AG09319 (cell line): ENCODE measurements at places on chromosomes 12 and 14.

- no peak for DNase-seq
These were observed 481 bp downstream of the REC8 start for GRCh38 chr14:24172261-24172860.

- no peak for DNase-seq
These were observed 268 bp downstream of the NDUFB1 start for GRCh38 chr14:92121207-92121669.

- no peak for DNase-seq
These were observed 11.5 kb upstream of the NUP107 start for GRCh38 chr12:68675101-68675842.

DNA sequence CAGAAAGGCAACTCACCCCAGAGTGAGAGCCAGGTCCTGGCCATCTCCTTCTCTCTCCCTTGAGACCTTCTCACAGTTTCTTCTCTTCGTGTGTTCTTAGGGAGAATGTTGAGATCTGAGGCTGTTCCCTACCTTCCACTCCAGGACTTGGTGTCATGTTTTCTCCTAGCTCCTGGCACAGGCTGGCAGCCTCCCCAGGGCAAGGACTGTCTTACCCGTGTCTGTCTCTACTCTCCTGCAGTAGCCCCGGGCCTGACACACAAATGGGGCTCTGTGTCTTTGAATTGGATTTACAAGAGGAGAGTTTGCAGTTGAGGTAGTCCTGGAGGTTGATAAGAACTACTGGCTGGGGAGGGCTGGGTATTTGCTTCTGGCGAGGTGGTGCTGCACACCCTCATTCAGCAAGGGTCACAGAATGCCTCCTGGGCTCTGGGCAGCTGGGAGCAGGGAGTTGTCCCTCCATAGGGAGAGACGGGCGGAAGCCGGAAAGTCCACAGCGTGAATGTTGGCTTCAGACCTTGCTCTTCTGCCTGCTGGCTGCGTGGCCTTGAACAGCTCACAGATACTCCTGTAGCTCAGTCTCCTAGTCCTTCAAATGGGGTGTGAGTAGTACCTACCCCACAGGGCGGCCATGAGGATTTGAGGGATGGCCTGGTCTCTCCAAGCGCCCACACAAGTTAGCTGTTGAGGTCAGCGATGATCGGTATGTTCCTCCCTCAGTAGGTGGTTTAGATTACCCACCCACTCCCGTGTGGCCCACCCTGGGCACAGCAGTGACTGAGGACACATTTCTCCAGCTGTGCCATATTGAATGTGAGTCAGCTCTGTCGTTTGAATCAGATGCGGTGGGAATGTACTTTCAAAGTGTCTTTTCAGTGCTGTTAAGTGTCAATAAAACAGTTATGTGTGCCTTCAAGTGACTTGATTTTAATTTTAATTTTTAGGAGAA lies 10.2 kb downstream of the EP400 start:
- no peak for DNase-seq

DNA sequence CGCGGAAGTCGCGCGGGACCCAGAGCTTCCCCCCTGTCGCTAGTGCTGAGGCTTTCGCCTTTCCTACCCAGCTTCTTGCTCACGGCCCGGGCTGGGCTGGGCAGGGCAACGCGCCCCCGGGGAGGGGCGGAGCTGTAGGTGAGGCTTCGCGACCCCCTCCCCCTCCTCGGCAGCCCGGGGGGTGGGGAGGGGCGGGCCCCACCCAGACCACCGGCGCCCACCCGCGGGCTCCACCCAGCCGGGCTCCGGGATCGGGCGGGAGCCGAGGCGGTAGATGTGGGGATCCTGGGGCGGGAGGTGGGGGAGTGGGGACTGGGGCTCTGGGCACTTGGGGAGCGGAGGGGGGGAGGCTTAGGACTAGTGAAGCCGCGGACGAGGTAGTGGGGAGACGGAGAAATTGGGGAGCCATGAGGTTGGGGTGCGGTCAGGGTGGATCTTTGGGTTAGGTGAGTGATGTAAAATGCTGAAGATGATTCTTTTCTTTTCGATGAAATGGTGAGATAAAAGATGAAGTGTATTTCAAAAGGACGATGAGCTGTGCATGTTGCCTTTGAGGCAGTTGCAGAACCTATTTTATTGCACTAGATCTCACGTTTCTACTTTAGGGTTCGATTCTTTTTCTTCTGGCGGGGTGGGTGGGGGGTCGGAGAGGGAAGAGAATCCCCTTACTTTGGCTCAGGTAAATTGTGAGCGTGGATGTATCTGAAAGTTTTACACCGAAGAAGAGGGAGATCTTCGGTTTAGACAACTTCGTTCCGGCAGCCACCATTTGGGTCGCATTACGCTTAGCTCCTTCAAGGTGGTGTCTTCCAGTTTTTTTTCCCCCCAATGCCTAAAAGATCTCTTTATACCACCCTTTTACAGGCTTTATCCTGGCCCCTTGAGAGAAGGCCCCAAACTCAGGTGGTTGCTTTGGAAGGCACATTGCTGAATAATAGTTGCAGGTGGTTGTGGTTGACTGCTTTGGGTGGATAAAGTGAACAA lies 619 bp downstream of the ERC1 start:
- DNase-seq: no peak

DNA sequence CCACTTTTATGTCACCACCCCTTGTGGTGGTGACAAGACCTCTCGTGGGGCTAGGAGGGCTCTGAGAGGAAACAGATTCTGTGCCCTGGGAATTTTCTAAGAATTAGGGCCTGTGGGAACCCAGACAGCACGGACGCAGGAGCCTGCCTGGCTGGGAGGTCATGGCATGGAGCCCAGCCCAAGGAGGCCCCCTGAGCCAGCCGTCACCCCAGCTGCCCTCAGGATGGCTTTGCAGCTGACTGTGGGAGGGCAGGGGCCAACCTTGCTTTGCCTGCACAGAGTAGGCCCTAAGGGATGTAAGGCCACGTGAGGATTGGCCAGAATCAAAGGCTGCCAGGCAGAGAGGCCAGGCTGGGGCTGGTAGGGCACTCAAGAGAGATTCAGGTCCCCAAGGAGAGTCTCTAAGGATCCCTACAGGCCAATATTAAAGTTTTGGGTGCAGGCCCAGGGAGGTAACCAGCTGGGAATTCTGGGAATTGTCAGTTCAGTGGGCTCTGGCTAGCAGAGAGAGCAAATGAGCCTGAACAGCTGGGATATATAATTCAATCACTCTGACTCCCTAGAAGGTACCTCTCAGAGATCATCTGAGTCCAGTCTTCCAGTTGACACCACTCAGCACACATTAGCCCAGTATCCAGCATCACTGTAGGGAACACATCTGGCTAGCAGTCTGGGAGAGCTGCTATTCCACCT lies 6.4 kb downstream of the LTBP2 start:
- no peak for DNase-seq

- no peak for DNase-seq
These were observed 24.4 kb downstream of the BRI3BP start for GRCh38 chr12:125017801-125018200.

- no peak for DNase-seq
These were observed 209.2 kb downstream of the PPM1H start for GRCh38 chr12:62725781-62726180.

- no peak for DNase-seq
These were observed 267.2 kb downstream of the PAWR start for GRCh38 chr12:79423560-79423959.

GRCh38 chr12:67892259-67893021 lies 96.8 kb upstream of the IFNG-AS1 start:
- DNase-seq: no peak

DNA sequence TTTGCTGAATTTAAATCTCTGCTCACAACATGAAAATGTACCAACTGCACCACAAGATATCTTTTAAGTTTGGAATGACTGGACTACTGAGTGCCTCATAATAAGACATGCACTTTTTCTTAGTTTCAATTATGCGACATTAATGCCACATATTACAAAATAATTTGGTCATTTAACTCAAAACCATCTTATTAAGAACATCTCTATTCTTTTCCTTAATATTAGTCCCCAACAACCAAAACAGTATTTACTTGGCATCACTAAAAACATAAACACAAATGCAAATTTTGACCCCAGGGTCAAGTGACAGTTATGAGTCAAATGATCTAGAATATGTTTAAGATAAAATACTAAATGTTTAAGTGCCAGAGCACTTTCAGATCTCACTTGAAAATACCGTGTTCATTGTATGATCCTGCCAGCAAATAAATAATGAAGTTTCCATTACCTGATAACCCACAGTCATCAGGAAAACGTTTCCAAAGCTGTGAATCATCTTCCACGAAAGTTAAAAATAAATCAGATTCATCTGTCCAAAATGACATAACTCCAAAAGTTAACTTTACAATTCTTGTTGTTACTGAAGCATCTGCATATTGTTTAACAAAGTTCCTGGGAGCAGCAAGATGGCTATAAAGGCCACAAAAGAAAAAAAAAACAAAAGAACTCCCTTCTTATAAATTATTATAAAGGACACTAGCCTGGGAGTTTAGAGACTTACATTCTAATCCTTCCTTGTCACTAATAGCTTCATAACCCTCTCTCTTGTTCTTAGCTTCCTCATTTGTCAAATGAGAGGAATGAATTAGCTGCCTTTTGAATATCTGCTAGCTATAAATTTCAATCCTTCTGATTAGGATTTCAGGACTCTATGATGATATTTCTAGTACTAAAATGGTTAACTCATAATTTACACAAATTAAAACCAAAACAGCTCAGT lies 30.5 kb upstream of the AP4S1 start:
- no peak for DNase-seq

- DNase-seq: no peak
These were observed 2.3 kb downstream of the YY1 start for GRCh38 chr14:100241279-100241678.
